ENCODE measurements at places on chromosomes 6 and 20.

GRCh38 chr20:37522260-37523011 is 1.4 kb downstream of the NNAT start:
- no peak for DNase-seq

DNA sequence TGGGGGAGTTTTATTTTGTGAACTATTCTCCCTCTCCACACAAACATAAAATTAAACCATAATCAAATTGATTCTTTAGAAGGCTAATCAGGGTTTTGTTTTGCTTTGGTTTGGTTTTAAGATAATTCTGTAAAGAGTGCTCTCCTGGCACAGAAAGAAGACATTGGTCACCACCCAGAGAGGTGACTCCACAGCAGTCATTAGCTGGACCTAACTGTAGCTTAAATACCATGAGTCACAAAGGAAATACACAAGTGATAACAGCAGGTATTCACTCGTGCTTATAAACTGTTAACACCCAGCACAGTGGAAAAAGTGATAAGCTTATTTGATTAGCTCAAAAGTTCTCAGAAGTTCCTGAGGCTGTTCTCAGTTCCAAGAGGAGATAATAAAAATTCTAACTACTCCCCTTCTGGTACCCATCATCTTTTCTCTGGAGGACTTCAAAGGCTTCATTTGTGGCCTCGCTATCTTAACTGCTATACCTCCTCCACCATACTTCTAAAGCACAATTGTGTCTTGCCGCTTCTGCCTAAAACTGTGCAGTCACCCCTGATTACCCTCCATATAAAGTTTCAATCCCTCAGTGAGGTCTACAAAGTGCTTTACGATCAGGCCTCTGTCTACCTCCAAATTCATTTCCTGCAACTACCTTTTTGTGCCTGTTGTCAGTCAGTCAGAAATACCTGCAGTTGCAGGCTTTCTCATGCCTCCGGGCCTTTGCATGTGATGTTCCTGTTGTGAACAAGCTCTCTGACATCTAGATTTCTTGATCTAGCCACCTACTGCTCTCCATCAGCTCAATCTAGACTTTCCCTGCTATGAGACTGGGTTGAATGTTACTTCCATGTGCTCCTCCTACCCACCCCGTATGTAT is 201.1 kb downstream of the SAMD5 start:
- no peak for DNase-seq

DNA sequence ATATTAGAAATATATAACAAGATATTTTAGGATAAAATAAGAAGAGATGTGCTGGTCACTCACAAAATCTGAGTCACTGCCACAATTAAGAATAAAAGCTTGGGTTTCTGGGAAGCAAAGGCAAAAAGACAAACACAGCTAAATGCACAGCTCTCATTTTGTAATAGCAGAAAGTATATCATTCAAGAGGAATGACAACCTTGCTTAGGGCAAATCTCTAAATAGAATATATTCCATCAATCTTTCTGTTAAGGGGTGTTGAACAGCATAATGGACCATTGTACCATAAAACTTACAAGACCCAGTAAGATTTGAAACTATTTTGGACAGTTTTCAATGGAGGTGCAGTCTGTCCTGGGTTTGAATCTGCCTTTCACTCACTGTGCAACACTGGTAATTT is 464.9 kb upstream of the SOX4 start:
- no peak for DNase-seq

- DNase-seq: no peak
Observed at GRCh38 chr6:31586599-31587281, 663 bp downstream of the LST1 start.

DNA sequence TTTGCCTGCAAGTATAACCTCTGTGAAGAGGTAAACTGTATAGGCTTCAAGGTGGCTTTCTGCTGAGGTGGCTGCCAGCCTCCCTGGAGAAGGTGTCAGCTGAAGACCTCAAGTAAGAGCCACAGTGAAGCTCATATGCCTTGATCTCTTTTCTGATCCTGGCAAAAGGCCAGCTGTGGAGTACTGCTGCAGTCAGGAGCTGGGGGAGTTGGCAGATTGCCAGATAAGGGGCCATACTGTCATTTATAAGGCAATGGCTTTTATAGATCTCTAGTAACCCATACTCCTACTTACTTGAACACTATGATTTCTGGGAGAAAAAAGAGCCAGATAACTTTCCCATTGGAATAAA is 8.8 kb upstream of the CEP85L start:
- no peak for DNase-seq

GRCh38 chr6:37210313-37210968 is 40.5 kb downstream of the PIM1 start:
- no peak for DNase-seq

DNA sequence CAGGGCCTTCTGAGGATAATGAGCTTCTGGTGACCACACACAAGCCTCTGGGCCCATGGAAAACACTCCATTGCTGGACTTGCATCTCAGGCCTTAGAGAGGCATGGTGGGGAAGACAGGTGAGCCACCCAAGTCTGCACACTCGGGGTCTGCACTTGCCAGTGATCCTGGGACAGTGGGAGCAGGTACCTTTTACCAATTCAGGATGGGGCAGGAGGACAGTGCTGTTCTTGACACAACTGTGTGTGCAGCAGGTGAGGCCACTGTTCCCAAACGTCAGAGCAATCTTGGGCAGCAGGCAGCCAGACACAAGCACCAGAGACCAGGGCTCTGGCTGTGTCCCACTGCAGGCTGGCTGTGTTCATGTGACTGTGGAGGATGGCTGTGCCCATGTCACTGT is 221.3 kb downstream of the ERMARD start:
- no peak for DNase-seq

GRCh38 chr20:8933381-8933807 is 135.5 kb upstream of the PLCB4 start:
- no peak for DNase-seq

- DNase-seq: no peak
Observed at GRCh38 chr6:90049295-90049694, 155.0 kb downstream of the GJA10 start.

GRCh38 chr6:168560126-168560525 is 119.1 kb downstream of the SMOC2 start:
- no peak for DNase-seq

GRCh38 chr6:3894590-3895311 is 45.6 kb downstream of the FAM50B start:
- DNase-seq: no peak

DNA sequence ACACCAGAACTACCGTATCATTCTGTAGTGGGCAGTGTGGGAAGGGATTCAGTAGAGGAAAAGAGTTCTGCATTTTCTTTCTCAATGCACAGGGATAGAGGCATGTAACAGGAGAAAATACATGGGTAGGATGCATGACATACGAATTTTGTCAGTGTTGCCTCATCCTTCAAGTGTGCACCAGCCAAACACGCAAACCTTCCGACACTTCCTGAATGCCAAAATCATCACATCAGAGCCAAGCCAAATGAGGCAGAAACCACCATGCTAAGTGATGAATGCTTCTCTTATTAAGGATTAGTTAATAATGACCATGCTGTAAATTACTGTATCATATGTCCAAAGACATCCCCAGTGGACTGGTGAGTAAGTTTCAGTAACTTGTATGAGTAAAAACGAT is 27.3 kb downstream of the RAMACL start:
- DNase-seq: no peak

- DNase-seq: no peak
Observed at GRCh38 chr6:10535193-10535592, 14.0 kb downstream of the GCNT2 start.

DNA sequence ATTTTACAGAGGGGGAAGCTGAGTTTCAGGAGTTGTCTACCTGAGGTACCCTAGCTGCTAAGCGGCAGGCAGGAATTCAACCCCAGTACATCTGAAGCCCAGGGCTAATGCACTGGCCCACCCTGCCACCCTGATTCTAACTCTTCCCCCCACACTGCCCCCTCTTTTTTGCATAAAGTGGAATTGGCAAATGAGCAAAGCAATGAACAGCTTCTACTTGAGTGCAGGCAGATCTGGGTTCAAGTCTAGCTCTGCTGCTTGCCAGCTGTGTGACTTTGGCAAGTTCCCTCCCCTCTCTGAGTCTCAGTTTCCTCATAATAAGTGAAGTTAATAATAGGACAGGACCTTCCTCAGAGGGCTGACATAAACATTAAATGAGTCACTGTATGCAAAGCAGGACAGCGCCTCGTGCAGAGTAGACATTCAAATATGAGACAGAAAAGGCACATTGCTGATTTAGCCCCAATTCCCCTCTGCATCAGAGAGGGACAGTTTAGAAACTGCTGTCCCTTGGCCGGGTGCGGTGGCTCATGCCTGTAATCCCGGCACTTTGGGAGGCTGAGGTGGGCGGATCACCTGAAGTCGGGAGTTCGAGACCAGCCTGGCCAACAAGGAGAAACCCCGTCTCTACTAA is 4.7 kb downstream of the ADA start:
- DNase-seq: no peak

GRCh38 chr6:125844989-125845388 is 54.2 kb downstream of the NCOA7 start:
- DNase-seq: no peak

GRCh38 chr6:39934131-39934757 is at the start of gene MOCS1:
Gene MOCS1, minus strand, starts transcription at chr6:39934462. Its CDS starts 45 bp downstream, at chr6:39934417.
- DNase-seq: no peak

- DNase-seq: no peak
Observed at GRCh38 chr20:62790075-62790474, 6.2 kb upstream of the MRGBP start.

- DNase-seq: no peak
Observed at GRCh38 chr6:140382355-140382754, 1007.9 kb upstream of the CITED2 start.

- no peak for DNase-seq
Observed at GRCh38 chr6:41683273-41683522, 44.9 kb downstream of the MDFI start.

- DNase-seq: no peak
Observed at GRCh38 chr20:1651268-1652058, 6.1 kb downstream of the SIRPG start.

DNA sequence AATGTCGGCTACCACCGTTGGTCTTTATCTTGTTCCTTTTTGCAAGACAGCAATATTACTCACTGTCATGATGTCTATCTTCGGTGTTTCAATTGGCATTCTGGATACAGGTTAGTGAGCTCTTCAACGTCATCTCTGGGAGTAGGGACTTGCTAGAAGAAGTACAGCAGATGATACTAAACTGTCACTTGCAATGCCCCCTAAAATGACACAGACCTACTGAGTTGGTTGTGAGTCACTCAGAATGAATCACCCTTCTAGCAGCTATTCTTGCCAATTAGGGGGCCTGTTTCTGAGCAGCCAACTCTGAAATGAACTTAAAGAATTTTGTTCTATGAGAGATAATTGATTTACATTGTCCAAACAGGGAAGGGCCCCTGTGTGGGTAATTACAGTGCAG is 176.5 kb downstream of the SLC16A10 start:
- no peak for DNase-seq

DNA sequence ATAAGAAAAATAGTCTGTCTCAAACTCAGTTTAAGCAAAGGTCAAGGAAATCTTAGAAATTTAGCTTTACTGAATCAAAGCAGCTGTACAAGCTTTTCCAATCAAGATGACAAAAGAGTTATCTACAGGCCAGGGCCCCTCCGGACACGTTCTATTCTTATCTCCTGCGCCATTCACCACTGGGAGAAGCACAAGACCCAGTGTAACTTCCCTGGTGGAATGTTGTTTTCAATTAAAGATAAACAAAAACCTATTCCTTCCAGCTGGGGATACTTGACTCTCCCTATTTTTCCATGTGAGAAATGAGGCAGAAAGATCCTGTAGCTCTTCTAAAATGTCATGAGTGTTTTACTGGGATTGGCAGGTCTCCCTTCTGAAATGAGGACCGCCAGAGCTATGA is 123.3 kb downstream of the TBX18 start:
- no peak for DNase-seq

DNA sequence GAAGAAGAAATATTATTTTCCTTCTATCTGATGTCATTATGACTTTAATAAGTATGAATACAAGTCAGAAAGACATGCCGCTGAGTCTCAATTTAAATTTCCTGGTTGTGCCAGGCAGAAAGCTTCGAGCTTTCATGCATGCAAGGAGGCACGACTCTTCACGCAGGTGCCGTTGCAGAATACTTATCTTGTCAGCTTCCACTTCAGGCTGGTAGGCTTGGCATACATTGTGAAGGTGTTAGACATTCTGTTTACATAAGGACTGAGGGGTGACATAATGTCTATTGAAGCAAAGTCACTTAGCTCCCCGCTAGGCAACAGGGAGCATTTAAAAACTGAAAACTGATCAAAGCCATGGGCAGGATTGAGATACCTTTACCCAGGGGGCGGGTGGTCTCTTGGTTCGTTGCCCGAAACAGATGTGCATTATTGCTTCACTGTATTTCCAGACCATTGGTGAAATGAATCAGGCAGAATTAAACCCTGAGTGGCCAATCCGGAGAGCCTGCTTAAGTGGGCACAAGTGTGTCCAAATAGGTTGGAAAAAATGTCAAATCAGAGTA is 16.4 kb downstream of the BMP6 start:
- DNase-seq: no peak

DNA sequence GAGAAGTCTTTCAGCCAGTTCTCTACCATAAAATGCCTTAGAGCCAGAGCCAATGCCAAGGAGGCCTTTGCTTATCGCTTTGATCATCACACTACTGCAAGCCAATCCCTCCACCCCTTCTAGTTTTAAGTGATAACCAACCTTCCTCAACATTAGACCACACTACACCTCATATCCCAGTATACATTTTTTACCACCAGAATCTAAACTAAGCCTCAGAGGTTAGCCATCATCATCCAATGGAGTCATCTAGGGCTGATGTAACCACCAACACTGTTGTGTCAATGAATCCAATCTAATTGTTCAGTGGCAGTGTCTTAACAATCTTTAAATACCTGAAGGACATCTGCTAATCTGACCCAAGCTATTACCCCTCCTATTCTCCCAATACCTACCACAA is 6.4 kb downstream of the ZUP1 start:
- no peak for DNase-seq

DNA sequence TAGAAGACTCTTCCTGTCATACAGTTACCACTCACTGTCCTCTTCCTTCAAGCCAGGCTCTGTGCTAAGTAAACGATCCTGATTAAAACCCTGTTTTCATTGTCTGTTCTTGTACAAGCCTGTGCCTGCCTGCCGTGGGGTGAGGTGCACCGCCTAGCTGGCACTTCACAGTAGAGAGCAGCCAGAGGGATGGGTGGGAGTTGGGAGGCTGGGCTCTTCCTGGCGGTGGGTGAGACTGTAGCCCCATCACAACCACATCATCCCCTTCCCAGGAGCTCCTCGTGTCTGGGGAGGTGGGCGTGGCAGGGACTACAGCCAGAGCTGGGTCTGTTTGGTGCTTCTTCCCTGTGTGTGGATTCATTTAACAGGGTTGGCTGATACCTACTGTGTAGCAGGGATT is 382.0 kb downstream of the TAF4 start:
- DNase-seq: no peak

DNA sequence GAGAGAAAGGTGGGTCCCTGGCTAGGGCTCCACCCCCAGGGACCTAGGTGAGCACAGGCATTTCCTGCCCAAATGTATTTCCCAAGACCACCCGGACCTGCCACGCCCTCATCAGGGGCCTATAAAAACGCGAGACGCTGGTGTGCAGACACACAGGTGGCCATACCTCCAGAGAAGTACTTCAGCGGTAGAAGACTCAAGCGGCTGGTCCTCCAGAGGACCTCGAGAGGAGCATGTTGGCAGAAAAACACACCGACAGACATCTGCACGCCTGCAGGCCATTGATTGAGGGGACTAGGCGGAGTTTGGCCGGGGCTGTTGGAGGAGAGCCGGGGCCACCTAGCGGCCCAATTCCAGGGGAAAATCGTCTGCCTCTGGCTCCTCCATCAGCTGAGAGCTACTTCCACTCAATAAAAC is 695.8 kb upstream of the MMS22L start:
- no peak for DNase-seq
